Head of caudate nucleus (tissue), 42 donors: ENCODE measurements at places on chromosomes 12 and 14.
A peak's percentile ranks its signal among the peaks of the same experiment; 100 is the strongest.

- no peak for DNase-seq
These were observed 49.6 kb upstream of the PTCSC3 start for GRCh38 chr14:36226164-36226563.

DNA sequence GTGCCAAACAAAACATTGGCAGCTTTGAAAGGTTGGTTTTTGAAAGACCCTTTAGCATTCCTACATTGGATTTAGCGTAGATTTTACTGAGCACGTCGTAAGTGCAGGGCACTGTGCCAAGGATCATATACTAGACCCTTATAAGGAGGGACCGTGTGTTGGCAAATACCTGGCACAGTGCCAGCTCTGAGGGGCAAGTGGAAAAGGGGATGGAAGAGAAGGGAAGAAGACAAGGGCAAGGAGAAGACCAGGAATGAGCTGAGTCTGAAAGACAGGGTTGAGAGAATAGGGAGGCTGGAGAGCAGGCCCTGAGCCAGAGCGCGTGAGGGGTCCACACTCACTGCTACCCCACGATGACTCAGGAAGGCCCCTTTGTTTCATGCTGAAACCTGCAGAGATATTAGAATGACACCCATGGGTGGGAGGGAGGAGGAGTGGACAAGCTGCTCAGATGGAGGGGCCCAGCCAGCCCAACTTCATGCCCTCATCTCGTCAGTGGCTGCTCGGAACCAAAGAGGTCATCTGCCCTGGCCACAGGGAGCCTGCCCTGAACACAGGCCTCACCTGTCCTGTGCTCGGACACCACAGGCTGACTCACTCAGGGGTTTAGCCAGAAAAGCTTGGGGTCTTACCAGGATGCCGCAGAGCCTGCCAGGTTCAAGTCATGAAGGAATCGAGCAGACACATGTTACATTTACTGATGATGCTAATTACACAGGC is 25.0 kb downstream of the RAB35 start:
- DNase-seq = no peak

GRCh38 chr12:51392556-51393237 is 1.5 kb upstream of the GALNT6 start:
- no peak for DNase-seq

GRCh38 chr12:27951898-27952297 is 20.6 kb downstream of the PTHLH start:
- DNase-seq = no peak

- no peak for DNase-seq
These were observed 108.3 kb downstream of the NUAK1 start for GRCh38 chr12:106030210-106031071.

GRCh38 chr12:89707703-89708564 is 704 bp downstream of the ATP2B1 start:
- DNase-seq = peak; percentile 58

- DNase-seq = no peak
These were observed 14.6 kb downstream of the PCNX4 start for GRCh38 chr14:60106339-60106738.

DNA sequence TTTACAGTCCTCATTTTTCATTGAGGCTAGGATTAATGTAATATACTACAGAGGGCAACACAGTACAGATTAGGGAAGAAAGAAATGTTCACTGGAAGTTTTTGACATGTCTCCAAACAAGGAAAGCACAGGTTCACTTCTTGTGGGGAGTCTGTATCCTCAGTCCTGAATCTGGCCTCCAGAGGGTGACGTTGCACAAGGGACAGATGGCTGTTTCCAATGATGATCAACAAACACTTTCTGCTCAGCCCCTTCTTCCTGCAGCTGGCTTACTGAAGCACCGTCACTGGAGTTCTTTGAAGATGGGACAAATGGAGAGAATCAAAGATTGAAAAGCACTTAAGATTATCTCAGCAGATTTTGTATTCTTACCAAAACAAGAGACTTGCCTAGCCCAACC is 123.3 kb upstream of the OR4E1 start:
- no peak for DNase-seq
